ENCODE measurements at places on chromosomes 2 and 18.

GRCh38 chr2:59787095-59787494 lies 766.4 kb downstream of the BCL11A start:
- DNase-seq = no peak

DNA sequence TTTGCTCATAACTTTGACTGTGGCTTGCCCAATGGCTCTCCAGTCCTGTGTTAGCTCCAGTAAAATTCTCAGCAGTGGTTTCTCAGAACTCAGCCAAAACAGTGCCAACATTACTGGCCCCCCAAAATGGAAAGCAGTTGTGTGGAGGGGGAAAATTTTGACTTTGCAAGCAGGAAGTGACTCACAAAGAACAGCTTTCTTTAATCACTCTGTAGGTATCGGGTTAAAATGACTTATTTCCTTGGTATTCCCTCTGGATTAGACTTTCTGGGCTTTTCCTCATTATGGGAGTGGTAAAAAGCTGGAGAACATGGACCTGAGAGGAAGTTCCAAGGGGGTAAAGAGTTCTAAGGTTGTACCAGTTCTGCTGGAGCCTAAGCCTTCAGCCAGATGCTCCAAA lies 175.7 kb upstream of the RND3 start:
- no peak for DNase-seq

DNA sequence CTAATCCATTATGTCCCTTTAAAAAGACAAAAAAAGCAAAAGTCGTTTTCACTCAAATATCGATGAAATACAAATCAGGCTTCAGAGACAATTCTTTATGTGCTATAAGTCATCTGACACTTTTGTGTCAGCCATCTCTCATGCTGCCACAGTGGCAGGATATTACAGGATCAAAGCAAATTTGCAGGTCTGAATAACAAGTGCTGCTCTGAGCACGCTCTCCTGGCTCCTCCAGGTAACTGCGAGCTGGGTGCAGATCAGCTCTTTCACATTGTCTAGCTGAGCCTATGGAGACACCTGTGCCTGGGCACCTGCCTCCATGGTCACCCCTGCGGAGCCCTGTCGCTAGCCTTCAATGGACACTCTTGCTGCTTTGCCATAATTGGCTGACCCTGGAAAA lies 250.2 kb upstream of the RAB12 start:
- no peak for DNase-seq

GRCh38 chr2:127628767-127629614 lies 17.0 kb upstream of the GPR17 start:
- DNase-seq = no peak

GRCh38 chr2:218754201-218754600 lies 27.7 kb upstream of the CYP27A1 start:
- no peak for DNase-seq

- DNase-seq = no peak
Measured at GRCh38 chr2:159867567-159868361, 69.8 kb upstream of the CD302 start.

DNA sequence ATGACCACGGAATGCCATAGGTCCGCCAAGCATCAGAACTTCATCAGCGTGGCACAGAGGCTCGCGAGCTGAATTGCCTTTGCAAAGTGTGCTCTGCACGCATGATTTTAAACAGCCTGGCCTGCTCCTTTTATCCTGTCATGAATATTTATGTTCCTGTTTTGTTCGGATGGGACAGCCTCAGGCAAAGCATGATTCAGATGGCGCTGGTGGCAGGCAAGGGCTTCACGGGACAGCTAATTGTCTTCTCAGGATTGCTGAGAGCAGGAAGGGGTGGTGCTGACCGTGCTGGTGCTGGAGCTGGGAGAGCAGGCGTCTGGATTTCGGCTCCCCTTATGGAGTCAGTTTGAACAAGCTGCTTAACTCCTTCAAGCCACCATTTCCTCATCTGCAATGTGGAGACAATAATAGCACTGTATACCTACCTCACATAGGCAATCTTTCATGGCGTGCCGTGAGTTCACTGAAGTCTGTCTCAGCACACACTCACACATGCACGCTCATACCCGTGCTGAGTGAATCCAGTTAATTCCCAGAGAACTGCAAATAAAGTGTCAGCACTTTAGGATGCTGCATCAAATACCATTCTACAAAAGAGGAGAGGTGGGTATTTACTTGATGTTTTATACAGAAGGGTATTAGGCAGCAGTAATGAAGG lies 79.7 kb upstream of the APCDD1 start:
- no peak for DNase-seq

DNA sequence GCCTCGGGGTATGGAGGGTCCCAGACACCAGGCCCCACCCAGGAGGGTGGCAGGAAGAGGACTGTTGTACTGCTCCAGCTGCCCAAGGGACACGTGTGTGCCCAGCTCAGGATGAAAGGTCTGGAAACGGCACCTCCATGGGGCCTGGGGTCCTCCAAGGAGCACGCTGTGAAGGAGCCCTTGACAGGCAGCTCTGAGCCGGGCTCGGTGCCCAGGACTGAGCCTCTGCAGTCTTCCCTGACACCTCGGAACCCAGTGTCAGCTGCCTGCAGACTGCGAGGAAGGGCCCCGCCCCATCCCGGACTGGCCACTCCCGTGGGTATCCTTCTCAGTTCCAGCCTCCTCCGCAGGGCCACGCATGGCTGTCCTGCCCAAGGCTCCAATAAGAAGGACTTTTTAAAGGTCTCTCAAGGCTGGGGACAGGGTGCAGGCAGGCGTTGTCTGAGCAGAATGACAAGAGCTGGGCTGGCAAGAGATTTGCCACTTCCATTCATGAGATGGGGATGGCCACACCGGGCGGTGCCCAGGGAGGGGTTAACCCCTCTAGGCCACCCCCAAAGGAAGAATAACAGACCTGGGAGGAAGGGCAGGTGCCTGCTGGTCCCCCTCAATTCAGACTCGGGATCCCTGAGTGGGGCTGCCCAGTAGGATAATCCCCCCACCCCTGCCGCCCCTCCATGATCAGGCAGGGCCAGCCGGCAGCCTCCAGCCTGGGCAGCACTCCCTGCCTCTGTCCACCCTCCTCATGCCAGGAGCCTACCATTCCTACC lies 8.9 kb downstream of the ECEL1 start:
- DNase-seq = no peak

GRCh38 chr18:55246278-55246677 lies 287.0 kb upstream of the CCDC68 start:
- DNase-seq = no peak

DNA sequence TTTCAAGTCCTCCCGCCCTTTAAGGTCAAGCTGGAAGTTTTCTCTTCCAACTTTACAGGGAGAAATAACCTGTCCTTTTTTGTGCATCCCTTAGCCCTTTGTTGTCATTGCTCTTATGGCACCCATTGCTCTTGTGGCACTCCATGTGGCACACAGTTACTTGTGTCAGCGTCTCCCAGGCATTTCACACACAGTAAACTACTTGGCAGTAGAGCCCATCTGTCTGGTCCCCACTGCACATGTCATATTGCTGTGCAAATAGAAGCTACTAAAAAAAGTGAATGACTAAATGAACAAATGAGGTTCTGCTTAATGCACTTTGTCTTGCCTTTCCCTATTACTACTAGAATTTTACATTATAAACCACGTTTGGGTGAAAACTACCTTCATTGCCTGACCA lies 149.3 kb downstream of the EML6 start:
- DNase-seq = no peak

DNA sequence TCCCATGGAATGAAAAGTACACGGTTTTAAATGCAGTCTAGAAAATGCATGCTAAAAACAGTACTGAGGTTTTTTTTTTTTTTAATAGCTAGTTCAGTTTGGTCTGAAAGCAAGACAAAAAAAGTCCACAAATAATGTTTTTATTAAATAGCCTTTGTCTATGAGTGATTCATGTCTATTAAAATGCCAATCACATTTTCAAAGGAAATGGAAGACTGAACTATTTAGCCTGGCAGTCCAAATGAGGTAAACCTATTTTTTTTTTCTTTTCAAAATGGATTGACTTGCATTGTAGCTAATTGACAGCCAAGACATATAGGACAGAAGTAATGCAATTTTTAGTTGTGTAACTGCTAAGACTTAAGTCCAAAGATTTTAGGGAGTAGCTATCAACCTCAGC lies 90.3 kb downstream of the LRP1B start:
- DNase-seq = no peak

- DNase-seq = no peak
Measured at GRCh38 chr2:230455005-230455684, 39.1 kb downstream of the SP100 start.

DNA sequence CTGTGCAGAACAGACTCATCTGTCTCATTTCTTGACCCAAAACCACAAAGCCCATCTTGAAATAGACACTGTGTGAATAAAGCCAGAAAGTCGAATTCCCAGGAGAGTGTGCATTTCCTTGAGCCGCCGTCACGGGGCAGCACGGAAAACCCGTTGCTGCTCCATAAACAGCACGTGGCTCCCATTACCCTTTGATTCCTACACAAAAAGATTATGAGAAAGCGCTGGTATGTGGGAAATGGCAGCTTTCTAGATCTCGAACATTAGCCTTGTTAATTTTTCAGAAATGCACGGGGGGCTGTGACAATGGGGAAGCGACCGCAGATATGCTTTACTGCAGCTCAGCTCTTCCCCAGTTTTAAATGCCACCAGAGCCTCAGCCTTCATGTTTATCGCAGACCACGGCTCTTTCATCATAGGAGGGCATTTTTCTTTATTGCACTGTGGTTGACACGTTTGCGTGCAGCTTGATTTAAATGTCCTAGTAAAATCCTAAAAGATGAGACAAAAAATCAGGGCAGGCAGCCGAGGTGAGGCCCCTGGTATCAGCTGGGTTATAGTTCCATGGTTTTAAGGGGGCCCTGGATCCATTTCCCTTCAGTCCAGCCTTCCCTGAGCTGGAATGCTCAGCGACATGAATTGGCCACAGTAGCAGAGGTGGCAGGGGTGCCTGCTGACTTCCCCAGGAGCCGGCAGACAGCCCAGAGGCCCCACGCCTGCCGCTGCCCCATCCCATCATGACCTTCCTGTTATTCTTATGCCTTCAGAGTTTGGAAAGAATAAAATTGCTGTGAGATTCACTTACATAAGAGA lies 249.3 kb downstream of the NDUFA10 start:
- no peak for DNase-seq

DNA sequence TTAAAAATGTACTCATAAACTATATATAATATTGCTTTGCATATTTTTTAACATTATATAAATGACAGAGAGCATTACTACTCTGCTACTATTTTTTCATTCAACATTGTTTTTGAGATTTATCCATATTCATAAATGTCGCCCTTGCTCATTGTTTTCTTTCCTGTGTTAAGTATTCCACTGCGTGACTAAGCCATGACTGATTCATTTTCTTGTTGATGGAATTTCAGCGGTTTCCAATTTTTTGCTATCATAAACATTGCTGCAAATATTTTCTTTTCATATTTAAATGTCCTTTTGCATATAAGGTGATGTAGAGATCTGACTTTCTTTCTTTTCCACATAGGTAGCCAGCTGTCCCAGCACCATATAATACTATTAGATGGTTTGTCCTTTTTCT lies 57.6 kb downstream of the SFXN5 start:
- DNase-seq = no peak

- DNase-seq = no peak
Measured at GRCh38 chr2:180472133-180472532, 465.0 kb upstream of the CWC22 start.

DNA sequence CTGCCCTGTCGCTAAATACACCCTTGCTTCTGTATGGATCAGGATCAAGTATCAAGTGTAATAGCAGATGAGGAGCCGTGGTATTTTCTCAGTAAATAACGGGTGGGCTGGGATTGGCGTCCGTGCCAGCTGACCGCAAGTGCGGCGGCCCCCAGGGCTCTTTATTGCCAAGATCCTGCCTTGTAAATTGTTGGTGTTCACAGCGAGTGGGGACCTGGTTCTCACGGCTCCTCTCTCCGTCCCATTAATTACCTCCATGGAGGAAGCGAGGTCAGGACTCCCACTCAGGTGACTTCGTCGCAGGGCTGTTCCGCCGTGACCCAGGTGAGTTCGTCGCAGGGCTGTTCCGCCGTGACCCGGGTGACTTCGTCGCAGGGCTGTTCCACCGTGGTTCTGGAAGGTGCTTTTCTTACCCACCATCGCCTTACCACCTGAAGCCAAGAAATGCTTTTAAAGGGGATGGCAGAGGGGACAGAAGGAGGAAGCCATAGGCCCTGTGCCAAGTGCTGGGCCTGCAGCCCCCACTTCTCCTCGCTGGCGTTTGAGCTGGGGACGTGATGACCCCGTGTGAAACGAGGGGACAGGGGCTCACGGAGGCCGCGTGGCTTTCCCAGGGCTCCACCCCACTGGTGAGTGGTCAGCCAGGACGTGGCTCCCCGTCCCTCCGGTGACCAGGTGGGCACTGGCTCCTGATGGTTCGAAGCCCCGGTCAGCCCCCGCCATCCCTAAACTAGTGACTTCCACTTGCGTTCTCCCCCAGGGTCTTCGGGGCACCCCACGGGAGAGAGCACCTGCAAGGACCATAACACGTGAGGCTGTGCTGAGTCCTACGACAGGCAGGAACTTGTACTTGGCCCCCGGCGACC lies 118.4 kb downstream of the TWIST2 start:
- no peak for DNase-seq

DNA sequence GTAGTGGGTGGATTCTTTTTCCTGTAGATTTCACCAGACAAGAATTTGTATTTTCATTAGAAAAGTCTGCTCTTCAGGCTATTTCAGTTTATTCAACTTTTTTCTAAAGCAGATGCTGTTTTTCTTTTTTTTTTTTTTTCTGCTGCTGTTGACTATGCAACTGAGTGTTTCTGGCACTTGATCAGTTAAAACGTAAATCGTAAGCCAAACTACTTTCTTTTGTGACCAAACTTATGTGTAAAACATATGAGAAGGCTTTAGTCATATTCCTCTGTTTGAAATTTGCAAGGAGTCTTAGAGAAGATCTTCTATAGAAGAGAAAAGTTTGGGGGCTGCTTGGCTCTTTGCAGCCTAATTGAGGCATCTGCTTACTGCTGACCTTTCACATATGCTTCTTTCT lies 170.1 kb downstream of the PARD3B start:
- no peak for DNase-seq

GRCh38 chr2:239898292-239898925 lies 126.7 kb downstream of the NDUFA10 start:
- DNase-seq = no peak

- no peak for DNase-seq
Measured at GRCh38 chr2:105777506-105778055, 32.9 kb downstream of the NCK2 start.

DNA sequence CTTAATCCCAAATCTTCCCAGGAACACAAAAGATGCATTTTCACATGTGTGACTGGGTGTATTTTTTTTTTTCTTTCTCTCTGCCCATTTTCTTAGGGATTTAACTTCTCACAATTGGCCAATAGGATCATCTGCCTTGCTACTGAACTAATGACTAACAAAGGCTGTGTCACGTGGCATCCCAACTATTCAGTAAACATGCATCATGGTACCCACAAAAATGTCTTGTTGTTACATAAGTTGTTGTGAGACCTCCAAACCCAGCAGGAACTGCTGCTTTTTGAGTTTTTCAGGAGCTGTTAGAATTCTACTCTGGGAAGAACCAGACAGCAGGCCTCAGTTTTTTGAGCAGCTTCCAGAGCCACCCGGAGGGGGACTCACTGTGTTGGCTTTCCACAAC lies 31.9 kb downstream of the GAD1 start:
- no peak for DNase-seq

GRCh38 chr2:1611886-1612285 lies 132.4 kb downstream of the PXDN start:
- no peak for DNase-seq

- DNase-seq = no peak
Measured at GRCh38 chr2:28419443-28420270, 27.0 kb downstream of the FOSL2 start.
